Hypothalamus (tissue), 51 donors: ENCODE measurements at places on chromosomes 5 and 9.

- no peak for DNase-seq
Observed at GRCh38 chr9:79759460-79759859, 187.7 kb downstream of the TLE4 start.

DNA sequence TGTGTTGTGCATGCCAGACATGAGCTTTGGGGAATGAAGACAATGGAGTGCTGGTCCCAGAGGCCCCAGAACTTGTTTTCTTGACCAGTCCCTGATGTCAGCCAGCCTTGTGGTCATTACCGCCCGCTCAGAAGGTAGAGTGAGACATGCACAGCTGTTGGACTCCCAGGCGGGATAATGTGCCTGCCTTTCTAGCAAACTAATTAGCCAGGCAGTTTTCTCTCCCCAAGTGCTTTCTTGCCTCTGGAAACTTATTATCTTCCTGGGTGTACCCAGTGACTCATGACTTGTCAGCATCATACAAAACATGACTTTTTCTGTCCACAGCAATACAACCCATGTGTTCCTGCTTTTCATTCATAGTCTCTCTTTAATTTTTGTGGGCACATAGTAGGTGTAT, 131.1 kb downstream of the RMI1 start:
- no peak for DNase-seq

GRCh38 chr5:175691761-175692160, 33.9 kb downstream of the HRH2 start:
- no peak for DNase-seq

GRCh38 chr5:56329652-56330051, 96.5 kb upstream of the ANKRD55 start:
- DNase-seq: no peak

DNA sequence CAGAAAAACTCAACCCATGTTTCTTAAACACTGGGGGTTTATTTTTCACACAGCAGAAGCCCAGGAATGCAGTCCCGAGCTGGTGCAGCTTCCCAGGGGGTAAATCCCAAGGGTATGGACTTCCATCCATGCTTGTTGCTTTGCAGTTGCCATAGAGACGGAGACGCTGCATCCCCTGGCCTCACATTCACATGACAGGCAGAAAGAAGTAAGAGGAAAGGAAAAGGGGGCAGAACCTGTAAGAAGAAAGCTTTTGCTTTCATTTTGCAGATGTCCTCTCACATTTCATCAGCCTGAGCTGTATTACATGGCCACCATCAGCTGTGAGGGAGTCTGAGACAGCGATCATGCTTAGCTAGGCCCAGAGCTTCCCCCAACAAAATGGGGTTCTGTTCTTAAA, 321.0 kb downstream of the AGTPBP1 start:
- DNase-seq: no peak

DNA sequence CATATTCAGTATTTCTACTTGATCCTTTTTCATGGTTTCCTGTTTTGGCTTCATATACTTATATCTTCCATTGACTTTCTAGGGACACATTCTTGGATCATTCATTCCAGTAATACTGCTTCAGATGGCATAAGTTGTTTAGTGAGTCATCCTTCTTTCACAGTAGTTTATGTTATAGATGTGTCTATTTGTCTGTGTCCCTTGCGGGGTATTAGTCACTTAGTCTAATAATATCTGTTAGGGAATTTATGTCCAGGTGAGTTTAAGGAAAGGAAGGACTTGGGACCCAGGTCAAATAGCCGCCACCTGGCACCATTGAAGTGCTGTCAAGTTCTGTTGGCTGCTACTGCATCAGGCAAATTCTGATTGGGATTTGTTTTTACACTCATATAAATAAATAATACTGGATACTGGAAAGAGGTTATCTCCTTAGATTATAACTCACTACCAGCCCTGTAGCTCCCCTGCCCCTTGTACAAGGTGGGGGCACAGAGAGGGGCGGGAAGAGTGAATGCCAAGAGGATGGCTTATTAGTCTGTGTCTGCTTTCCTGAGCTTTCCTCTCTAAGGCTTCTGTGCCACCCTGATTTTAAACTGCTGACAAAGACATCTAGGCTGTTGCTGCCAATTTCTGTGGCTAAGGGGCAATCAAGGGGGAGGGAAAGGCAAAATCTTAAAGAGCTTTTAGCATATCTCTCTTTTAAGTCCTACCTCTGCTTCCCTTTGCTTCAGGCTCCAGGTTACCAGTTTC, 64.9 kb downstream of the CDC42SE2 start:
- no peak for DNase-seq

DNA sequence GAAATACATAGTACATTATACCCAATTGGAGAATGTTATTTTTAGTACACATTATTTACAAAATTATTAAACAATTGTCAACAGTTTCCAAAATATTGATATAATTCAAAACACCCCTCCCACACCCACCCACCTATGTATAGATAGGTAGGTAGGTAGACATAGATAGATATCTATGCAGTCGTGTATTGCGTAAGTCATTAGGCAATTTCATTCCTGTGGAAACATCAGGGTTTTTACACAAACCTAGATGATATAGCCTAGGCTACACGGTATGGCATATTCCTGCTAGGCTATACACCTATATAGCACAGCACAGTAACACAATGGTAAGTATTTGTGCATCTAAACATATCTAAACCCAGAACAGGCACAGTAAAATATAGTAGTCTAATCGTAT, 377.3 kb downstream of the ANXA1 start:
- no peak for DNase-seq

GRCh38 chr5:60482301-60482700, 217.7 kb downstream of the DEPDC1B start:
- DNase-seq: no peak

DNA sequence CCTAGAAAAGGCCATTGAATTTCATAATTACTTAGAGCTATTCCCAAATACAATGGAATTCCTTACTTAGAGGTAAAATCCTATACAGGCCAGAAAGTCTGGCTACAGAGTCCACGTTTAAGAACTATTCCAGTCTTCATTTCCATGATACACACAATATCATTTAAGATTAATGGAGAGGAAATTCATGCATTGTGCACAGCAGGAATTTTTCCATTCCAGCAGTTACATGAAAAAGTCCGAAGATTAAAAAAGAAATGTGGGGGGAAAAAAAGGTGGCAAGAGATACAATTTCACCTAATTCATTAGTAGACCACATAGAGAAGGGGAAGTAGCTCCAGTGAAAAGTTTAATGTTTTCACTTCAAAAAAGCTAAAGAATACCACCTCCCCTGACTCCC, 63.1 kb downstream of the CHD1 start:
- DNase-seq: no peak

DNA sequence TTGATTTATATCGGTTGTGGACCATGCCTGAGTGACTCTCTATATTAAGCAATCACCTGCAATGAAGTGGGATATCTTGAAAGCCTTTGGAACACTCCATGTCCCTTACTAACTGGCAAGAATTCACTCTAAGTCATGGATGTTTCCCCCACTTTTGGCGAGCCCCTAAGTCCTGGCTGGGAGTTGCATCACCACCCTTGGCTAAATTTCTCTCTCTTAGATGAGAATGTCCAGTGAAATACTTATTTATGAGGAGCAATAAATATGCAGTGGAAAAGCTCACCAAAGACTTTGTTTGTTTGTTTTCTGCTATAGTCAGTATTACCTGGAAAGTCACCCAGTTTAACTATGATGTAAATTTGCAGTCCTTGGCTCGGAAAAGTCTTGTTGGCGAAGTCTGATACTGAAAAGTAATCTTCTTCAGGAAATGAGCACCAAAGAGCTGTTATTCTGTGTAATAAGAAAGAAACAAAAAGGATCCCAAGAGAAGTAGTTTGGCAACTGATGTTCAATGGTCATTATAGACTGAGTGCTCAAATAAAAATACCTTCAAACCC, 333.8 kb downstream of the DMRT2 start:
- no peak for DNase-seq
